Stomach (tissue), 19 donors: ENCODE measurements at places on chromosomes 4 and X. TPM values are rescaled to one million over a fixed set of nuclear protein-coding genes. Genes with fewer than 3 reads are reported as not detected.

CHRDL1 gene
- 6.5 TPM for total RNA-seq

PPP4R3C gene
- not detected for total RNA-seq

CCDC158 gene
- 0.73 TPM for total RNA-seq

ATP8A1 gene
- 69.4 TPM for total RNA-seq

PRSS12 gene
- 21.1 TPM for total RNA-seq

NHSL2 gene
- 3.2 TPM for total RNA-seq

PDK3 gene
- 22.0 TPM for total RNA-seq

SORCS2 gene
- total RNA-seq = not detected

F11 gene
- not detected for total RNA-seq

NOA1 gene
- 81.7 TPM for total RNA-seq

DNA sequence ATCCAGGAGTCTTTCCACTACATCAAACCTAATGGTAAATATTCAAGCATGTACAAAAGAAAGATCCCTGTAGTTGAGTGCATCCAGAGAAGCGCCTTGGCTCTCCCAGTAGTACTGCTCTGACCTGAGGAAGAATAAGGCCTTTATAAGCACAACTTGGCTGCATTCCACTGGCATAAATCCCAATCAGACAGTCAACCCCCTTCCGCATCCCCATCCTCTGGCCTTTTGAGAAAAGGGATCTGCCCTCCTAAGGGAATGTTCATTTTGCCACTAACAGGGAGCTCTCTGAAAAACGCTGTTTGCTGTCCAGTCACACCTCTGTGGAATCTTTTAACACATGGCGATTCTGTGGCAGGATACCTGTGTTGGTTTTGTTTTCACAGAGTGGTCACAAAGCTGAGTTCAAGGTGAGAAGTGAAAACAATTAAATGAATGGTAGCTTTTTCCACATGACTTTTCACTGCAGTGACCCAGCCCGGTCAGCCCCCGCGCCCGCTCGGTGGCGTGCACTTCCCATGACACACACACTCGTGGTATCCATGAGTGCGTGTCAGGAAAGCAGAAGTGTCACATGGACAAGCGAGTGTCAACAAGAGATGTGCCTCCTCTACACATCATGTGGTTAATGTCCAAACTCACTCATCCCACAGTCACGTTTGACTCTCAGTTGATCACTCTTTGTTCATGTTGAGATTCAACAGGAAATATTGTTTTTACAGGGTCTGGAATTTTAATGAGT, 112.2 kb upstream of the ENPP6 start:
- H3K4me3 ChIP-seq = no peak overlapping the region
- DNase-seq = peak; percentile 63
- H3K27ac ChIP-seq = peak overlapping the region; percentile 77
- H3K36me3 ChIP-seq = no peaks in the 10 kb centered on the region

GRCh38 chr4:29549342-29549741, 1170.8 kb upstream of the PCDH7 start:
- H3K27me3 ChIP-seq = no peaks in the 10 kb centered on the region
- H3K4me1 ChIP-seq = no peaks in the 10 kb centered on the region
- H3K27ac ChIP-seq = no peak overlapping the region
- no peak overlapping the region for H3K4me3 ChIP-seq
- DNase-seq = no peak

GRCh38 chrX:130799393-130799792, 103.6 kb downstream of the ENOX2 start:
- H3K27me3 ChIP-seq = no peaks in the 10 kb centered on the region
- no peaks in the 10 kb centered on the region for H3K36me3 ChIP-seq
- no peak overlapping the region for H3K4me3 ChIP-seq
- no peaks in the 10 kb centered on the region for H3K4me1 ChIP-seq

DNA sequence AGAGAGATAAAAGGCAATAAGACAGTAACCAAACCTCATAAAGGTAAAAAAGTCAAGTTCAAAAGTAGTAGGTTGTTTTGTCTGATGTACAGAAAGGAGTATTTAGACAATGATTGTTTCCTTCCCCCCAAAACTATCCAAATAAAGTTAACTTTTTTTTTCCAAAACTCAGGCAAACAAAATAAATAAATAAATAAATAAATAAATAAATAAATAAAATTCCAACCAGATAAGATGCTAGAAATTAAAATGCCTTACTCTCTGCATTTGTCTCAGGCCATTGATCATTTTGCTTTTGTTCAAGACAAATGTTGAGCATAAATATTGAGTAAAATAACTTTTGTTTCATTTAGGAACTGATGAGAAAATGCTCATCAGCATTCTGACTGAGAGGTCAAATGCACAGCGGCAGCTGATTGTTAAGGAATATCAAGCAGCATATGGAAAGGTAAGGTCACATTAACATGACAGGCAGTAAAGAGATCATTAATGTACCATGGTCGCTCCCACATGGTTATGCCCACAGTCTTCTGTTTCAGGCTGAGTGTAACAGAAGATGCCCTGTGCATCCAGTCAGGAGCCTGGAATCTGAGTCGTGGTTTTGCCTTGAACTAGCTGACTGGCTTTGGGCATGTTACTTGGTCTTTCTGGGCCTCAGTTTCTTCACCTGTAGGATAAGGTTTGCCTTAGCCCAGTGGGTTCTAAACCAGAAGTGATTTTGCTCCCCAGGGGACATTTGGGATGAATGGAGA, 27.3 kb downstream of the ANXA3 start:
- no peak for DNase-seq
- H3K27me3 ChIP-seq = no peaks in the 10 kb centered on the region
- peaks cover 68% of the 10 kb centered on the region for H3K36me3 ChIP-seq
- H3K4me3 ChIP-seq = no peak overlapping the region
- H3K4me1 ChIP-seq = no peaks in the 10 kb centered on the region

GRCh38 chr4:153242839-153243324, 38.6 kb downstream of the TRIM2 start:
- peaks cover 48% of the 10 kb centered on the region for H3K4me1 ChIP-seq
- no peaks in the 10 kb centered on the region for H3K27me3 ChIP-seq
- no peak for DNase-seq
- peak overlapping the region; percentile 36 for H3K27ac ChIP-seq
- H3K36me3 ChIP-seq = peaks cover 24% of the 10 kb centered on the region

GRCh38 chrX:10597871-10598270, 22.5 kb downstream of the MID1 start:
- H3K4me3 ChIP-seq = no peak overlapping the region
- no peaks in the 10 kb centered on the region for H3K36me3 ChIP-seq
- H3K4me1 ChIP-seq = no peaks in the 10 kb centered on the region
- no peak for DNase-seq
- no peaks in the 10 kb centered on the region for H3K27me3 ChIP-seq

GRCh38 chr4:73828956-73829355, 7.5 kb upstream of the CXCL6 start:
- no peaks in the 10 kb centered on the region for H3K36me3 ChIP-seq
- no peak overlapping the region for H3K4me3 ChIP-seq

GRCh38 chr4:8817096-8817812, 54.4 kb downstream of the HMX1 start:
- DNase-seq = peak; percentile 13
- no peaks in the 10 kb centered on the region for H3K36me3 ChIP-seq
- H3K27me3 ChIP-seq = peaks cover 46% of the 10 kb centered on the region
- no peaks in the 10 kb centered on the region for H3K4me1 ChIP-seq
- no peak overlapping the region for H3K4me3 ChIP-seq

GRCh38 chr4:140152751-140153418, 1.1 kb downstream of the MAML3 start:
- no peaks in the 10 kb centered on the region for H3K36me3 ChIP-seq
- H3K27me3 ChIP-seq = no peaks in the 10 kb centered on the region
- no peaks in the 10 kb centered on the region for H3K4me1 ChIP-seq
- peak overlapping the region; percentile 98 for H3K27ac ChIP-seq
- DNase-seq = peak; percentile 67
- H3K4me3 ChIP-seq = peak overlapping the region; percentile 81

DNA sequence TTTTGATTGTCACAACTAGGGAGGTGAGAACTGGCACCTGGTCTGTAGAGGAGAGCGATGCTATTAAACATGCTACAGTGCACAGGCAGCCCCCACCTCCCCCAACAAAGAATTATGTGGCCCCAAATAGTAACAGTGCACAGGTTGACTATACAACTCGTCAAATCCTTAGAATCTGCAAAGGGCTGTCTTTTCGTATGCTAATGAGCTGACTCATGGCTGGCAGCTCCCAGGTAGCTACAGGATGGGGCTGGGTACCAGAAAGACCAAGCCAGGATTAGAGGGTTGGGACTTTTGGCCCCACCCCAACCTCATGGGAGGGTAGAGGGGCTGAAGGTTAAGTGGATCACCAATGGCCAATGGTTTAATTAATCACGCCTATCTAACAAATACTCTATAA, 104.7 kb upstream of the SORBS2 start:
- H3K27me3 ChIP-seq = no peaks in the 10 kb centered on the region
- no peak overlapping the region for H3K4me3 ChIP-seq
- no peak overlapping the region for H3K27ac ChIP-seq
- no peak for DNase-seq
- no peaks in the 10 kb centered on the region for H3K36me3 ChIP-seq

DNA sequence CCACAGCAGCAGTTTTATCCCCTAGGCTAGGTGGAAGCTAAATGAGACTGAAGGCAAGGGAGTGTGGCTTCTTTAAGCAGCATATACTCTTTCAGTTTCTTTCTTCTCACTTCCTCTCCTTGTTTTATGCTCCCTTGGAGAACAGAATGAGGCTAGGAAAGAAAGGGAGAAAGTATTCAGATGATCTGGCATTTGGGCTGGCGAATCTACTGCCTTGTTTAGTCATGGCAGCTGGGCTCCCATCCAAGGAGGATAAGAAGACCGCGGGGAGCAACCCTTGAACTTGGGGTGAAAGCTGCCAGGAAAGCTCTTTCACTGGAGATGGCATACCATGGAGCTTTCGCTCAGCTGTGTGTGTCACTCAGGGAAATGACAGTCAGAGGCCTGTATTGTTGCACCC, 72.1 kb downstream of the ARHGEF38 start:
- H3K27ac ChIP-seq = peak overlapping the region; percentile 78
- DNase-seq = peak; percentile 80
- H3K27me3 ChIP-seq = no peaks in the 10 kb centered on the region
- H3K4me3 ChIP-seq = no peak overlapping the region
- H3K4me1 ChIP-seq = peaks cover 26% of the 10 kb centered on the region

DNA sequence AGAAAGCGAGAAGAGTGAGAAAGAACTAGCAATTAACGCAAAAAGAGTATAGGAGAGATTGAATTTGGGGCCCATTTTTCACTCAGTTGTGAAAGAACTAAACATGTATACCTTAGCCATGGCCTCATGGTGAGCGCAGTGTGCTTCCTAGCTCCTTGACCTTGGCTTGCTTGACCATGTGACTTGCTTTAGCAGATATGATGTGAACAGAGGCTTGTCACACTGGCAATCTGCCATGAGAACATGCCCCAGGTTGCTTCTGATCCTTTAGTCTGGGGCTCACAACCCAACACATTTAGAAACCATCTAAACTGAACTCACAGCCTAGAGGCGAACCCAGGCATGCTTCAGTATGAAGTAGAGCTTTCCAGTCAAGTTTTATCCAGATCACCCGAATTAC, 260.1 kb upstream of the FTHL17 start:
- H3K36me3 ChIP-seq = no peaks in the 10 kb centered on the region
- H3K4me1 ChIP-seq = no peaks in the 10 kb centered on the region
- peak; percentile 23 for DNase-seq
- H3K4me3 ChIP-seq = no peak overlapping the region
- no peak overlapping the region for H3K27ac ChIP-seq

GRCh38 chrX:116318672-116319071, 117.7 kb upstream of the SLC6A14 start:
- DNase-seq = peak; percentile 27
- H3K27me3 ChIP-seq = no peaks in the 10 kb centered on the region
- H3K36me3 ChIP-seq = no peaks in the 10 kb centered on the region
- H3K4me3 ChIP-seq = no peak overlapping the region
- no peak overlapping the region for H3K27ac ChIP-seq

GRCh38 chr4:6658597-6659075, 18.2 kb downstream of the MRFAP1 start:
- peaks cover 4% of the 10 kb centered on the region for H3K4me1 ChIP-seq
- peak overlapping the region; percentile 25 for H3K27ac ChIP-seq
- no peaks in the 10 kb centered on the region for H3K36me3 ChIP-seq
- peak overlapping the region; percentile 40 for H3K4me3 ChIP-seq

DNA sequence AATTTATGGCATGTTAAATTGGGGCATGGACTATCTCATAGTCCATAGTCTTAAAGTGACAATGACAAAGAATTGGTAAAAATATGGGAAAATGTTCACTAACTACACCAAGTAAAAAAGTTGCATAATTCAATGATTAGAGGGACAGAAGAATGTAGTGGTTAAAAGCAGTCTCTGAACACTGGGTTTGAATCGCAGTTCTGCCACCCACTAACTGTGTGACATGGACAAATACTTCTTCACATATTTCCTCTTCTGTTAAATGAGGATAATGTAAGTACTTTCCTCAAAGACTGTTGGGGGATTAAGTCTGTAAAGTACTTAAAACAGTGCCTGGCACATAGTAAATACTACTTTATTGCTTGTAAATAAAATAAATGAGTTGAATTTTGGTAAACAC, 15.3 kb downstream of the COQ2 start:
- H3K36me3 ChIP-seq = peaks cover 71% of the 10 kb centered on the region
- H3K27me3 ChIP-seq = no peaks in the 10 kb centered on the region
- no peak overlapping the region for H3K4me3 ChIP-seq
- no peak overlapping the region for H3K27ac ChIP-seq
- DNase-seq = no peak

DNA sequence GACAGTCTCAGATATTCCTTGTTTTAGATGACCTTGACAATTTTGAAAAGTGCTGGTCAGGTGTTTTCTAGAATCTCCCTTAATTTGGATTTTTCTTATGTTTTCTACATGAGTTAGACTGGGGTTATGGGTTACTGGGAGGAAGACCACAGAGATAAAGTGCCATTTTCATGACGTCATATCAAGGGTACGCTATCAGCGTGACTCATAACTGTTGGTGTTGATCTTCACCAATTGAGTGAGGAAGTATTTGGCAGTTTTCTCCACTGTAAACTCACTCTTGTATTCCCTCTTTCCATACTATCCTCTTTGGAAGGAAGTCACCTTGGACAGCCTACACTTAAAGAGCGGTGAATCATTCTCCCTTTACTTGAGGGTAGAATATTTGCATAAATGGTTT, 56.9 kb downstream of the MAGEC1 start:
- H3K4me3 ChIP-seq = no peak overlapping the region
- H3K27ac ChIP-seq = no peak overlapping the region
- H3K4me1 ChIP-seq = no peaks in the 10 kb centered on the region
- no peaks in the 10 kb centered on the region for H3K27me3 ChIP-seq
- no peak for DNase-seq
- H3K36me3 ChIP-seq = no peaks in the 10 kb centered on the region

- H3K4me3 ChIP-seq = no peak overlapping the region
- no peak overlapping the region for H3K27ac ChIP-seq
- no peak for DNase-seq
- no peaks in the 10 kb centered on the region for H3K36me3 ChIP-seq
- peaks cover 12% of the 10 kb centered on the region for H3K4me1 ChIP-seq
- no peaks in the 10 kb centered on the region for H3K27me3 ChIP-seq
These were observed 151.1 kb upstream of the MAMLD1 start for GRCh38 chrX:150211988-150212387.

- H3K4me3 ChIP-seq = no peak overlapping the region
- no peak overlapping the region for H3K27ac ChIP-seq
- H3K36me3 ChIP-seq = no peaks in the 10 kb centered on the region
- H3K4me1 ChIP-seq = no peaks in the 10 kb centered on the region
- H3K27me3 ChIP-seq = no peaks in the 10 kb centered on the region
- DNase-seq = no peak
These were observed 19.8 kb upstream of the HSFX4 start for GRCh38 chrX:149909324-149910177.
